ENCODE measurements at places on chromosomes 7 and 10.

GRCh38 chr7:103394566-103394965 is 47.1 kb downstream of the PSMC2 start:
- DNase-seq, result no peak

DNA sequence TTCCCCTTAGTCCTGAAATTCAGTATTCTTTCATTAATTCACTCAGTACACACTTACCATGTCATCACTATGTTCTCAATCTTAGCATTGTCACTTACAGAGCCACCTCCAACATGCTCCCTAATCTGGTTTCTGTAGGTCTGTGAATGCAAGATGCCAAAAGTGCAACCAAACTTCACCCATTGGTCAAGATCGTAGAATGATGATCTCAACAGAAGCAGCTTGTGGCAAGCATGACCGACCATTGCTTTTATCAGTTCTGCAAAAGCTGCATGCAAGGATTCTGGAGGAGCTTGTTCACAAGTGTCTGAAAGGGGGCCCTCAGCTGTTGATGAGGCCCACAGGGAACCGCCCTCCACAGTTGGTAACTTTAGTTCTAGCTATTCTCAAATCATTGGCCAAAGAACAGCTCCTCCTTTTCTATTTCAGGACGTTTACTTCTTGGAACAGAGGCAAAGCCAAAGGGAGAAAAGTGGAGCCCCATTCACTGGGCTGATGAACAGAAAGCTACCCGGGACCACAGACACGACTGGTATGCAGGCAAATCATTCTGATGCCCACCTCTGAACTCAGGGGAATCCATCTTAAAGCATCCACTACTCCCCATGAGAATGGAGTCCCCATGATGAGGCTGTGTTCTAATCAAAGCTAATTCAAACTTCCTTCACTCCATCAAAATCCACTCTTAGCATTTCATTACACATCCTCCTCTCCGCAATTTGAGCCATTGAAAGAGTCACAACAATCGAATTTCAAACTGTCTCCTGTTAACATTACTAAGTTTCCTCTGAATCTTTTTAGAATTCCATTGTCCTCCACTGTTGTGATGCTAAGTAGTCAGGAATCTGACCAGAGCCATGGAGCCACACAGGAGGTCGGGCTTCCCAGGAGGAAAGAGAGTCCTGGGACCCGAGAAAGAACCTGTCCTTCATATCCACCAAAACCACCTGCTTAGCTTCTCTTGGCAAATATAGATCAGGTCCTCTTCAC is 13.9 kb downstream of the GRB10 start:
- no peak for DNase-seq

DNA sequence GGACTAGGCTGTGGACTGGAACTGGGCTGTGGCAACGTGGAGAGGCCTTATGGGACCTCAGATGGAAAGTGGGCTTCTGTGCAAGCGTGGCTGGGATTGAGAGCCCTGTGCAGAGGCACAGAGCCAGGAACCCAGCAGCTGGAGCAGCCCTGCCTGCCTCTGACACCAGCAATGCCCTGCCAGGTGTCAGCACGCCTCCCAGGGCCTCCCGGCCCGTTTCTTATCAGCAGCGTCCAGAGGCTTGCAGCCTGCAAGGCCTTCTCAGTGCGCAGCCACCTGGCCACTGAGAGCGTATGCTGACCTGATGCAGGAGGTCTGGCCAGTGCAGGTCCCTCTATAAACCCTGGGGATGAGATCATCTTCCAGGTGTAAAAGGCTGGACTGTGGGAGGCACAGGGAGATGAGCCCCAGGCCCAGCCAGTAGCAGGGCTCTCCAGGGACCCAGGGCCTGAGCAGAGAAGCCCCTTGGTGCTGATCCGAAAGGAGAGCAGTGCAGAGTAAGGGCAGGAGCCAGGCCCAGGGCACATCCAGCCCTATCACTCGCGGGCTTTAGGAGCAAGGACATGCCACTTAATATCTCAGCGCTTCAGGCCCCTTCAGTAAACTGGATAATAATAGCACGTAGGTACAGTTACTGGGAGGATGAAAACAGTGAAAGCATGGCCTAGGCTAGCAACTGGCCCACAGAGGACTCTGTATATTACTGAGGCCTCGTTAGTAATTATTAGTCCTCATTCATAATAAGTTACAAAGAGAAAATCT is 38.8 kb upstream of the ANTXRL start:
- DNase-seq, result peak; percentile 36

DNA sequence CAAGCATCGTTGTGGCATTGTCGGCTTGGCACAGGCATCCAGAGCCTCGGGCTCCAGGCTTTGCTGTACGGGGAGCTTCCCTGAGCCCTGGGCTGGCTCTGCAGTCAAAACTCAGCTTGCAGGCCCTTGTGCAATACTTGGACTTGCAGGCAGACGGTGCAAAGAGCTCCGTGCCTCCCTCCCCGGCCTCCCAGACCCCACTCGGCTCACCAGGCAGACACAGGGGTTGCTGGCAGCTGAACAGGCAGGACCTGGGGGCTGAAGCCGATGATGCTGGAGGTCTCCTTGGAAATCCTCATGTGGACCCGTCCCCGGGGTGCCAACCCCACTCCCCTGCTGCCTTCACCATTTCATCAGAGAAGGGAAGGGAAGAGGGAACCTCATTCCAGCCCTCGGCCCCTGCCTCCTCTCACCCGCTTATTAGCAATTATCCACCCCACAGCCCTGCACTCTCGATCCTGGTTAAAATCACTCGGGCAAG is 59.6 kb upstream of the GNA12 start:
- no peak for DNase-seq

DNA sequence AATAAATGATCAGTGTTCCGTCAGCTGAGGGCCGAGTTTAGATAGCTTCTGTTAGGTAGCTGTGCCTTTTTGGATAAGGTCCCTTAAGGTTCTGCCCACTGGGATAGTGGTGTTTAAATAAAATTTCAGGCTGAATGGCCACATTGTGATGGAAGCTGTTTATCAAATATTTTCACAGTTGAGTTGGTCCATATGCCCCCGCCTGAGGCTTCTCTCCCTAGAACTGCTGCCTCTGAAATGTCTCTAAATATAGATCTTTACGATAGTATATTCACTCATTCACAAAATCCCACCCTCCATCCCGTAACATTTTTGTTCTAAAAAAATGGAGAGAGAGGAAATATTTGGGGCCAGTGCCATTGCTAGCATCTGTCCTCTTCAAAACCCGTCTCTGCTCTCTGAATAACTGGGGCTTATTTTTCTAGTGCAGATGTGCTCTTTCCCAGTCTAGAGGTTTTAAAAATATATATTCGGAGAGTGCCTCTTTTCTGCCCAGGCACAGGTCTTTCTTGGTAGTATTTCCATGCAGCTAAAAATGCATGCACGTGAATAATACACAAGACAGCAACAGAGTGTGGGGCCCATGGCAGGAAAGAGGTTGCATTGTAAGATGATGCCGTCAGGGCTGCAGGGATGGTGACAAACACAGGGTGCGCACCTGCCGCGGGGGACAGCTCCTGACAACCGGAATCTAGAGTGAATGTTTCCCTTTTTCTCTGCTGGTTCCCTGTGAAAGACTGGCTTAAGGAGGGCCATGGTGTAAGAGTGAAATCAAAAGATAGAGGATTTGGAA is 105.4 kb upstream of the BTBD16 start:
- peak; percentile 87 for DNase-seq
